ENCODE measurements at places on chromosomes 7 and 10.

DNA sequence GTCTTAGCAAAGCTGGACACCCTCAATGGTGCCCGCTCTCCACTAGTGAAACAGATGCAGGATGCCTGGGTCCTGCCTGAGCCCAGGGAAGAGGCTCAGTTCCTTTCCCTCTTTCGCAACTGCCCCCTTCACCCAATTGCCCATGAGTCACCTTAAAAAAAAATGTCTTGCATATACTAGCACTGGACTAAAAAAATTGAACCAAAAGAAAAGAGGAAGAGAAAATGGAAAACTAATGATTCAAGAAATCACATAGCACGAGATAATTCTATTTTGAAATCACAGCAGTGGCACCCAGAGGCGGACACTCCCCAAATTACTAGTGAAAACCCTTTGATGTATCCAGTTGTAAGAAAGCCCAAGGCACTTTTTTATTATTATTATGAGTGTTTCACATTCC lies 972.5 kb downstream of the LRMDA start:
- no peak for DNase-seq

DNA sequence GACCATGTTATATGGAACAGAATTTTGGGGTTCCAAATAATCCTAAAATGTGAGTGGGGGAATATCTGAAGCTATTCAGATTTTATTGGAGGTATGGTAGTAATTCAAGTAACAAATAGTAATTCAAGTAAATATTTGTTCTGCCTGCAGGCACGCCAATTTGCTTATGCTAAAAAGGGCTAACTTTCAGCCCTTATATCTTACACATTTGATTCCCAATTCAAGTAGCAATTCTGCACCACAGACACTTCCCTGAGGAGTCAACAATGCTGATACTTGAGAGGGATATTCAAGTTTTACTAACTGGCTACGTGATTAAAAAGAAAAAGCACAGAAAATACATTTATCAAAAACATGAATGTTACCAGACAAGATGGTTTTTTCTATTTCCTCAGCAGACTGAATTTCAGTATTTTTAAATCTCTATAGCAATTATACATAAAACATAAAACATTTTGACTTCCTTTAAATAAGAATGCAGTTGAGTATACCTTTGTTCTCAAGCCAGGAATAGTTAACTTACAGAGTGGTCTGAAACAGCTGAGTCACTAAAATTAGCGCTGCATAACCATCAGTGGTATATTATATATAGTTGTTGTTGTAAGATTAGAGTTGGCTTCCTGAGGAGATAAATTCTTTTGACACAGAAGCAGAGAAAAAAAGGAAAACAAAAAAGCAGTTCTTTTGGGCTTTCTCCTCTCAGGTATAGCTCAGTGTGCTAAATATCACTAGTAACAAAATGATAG lies 33.9 kb downstream of the MTPN start:
- no peak for DNase-seq

DNA sequence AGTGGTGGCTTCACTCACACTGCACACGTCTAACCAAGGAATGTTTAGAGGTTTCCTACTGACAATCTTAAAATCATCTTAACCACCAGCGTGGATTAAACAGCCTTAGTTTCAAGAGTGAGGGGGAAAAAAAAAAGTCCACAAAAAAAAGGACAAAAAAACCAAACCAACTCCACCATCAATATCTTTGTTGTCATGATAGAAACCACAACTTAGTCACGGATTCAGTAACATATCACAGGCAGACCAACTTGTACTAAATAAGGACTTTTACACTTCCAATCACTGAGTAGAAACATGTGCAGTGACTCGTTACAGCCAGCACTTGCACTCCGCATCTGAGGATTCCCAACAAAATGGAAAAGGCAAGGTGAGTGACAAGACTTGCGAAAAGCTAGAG lies 46.5 kb downstream of the FAM171A1 start:
- no peak for DNase-seq

GRCh38 chr10:99487125-99487807 lies 45.5 kb upstream of the NKX2-3 start:
- DNase-seq = no peak

- DNase-seq = no peak
Measured at GRCh38 chr7:140595468-140596092, 45.0 kb downstream of the DENND2A start.

DNA sequence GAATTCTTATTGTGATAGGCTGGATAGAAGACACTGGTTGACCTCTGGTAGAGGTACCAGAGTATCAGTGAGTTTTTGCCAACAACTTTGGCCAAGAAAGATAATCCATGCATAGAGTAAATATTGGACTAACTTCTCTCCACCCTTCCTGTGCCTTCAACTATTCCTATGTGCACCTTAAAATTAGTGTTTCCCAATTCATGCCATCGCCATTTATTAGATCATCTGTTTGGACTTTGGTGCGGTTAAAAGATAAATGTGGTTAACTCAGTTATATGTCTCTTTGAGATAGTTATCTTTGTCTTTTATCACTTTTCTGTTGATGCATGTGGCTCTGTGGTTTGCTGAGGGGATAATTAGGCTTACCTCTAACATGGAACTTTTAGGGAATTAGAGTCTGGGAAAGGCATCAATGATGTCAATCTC lies 4.6 kb downstream of the PAPSS2 start:
- no peak for DNase-seq

DNA sequence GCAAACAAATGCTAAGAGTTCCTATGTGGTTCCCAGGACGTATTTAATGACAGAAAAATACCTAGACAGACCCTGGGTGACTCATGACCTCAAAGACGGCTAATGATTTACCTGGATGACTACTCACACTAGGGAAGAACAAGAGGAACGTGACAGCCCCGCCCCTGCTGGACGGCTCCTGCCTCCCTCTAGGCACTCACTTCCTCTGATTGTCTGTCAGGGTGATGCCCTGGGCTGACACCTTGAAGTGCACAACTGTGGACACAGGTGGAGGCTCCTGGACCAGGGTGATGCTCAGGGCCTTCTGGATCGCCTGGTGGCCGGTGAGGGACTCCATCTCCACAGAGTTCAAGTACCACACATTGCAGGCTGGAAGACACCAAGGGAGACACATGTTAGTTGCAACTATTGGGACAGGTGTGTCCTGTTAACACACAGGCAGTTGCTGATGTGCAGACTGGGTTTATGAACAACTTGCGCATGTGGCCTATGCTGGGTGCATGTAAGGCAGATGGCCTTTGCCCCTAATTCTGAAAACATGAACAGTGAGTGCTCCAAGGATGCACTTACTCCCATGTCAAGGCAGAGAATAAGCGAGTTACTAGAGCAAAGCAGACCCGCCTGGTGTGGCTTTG lies 298.3 kb downstream of the TNS3 start:
- DNase-seq = no peak

- DNase-seq = no peak
Measured at GRCh38 chr7:94294471-94295131, 100.1 kb upstream of the COL1A2 start.

DNA sequence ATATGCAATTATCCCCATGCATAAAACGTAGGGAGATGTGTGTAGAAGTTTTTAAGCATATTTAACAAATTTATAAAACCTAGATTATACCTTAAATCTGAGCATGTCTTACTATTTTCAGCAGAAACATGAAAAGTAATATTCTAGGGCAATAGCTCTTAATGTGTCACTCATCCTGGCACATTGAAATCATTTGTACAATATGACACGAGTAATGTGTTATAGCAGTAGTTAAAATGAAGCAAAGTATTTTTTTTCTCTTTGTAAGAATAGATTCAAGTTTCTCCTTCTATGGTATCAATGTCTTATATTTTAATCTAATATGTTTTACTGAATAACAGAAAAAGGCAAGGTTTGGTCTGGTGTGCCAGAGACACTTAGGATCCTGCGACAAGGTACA lies 274.9 kb upstream of the PLXDC2 start:
- no peak for DNase-seq

Measured in stimulated activated CD4-positive, alpha-beta T cell treated with anti-CD3 and anti-CD28 coated beads, Interleukin-1b, Interleukin-23, amount 100 ng/mL, for 1 hour (primary cell).